Stimulated activated CD8-positive, alpha-beta memory T cell treated with anti-CD3 and anti-CD28 coated beads, Interleukin-15, amount 100 ng/mL, for 24 hours (primary cell): ENCODE measurements at places on chromosomes 2 and 18.

DNA sequence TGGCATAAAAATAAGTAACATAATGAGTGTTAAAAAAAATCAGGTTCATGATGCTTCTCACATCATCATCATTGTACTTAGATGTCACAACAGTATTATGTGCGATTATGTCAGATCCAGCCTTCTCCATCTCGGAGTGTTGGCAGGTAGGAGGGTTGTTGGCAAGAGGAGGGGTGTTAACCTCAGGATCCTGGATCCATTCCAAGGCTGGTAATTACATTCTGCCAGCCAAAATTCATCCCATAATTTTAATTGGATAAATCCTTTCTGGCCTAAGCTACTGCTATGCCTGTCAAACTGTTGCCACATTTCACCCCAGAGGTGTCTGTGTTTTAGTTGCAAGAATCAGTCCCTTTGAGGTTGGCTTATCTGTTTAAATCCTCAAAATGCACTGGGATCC, 891 bp upstream of the FTCDNL1 start:
- DNase-seq = no peak

- DNase-seq = no peak
These were observed 135.9 kb upstream of the EPAS1 start for GRCh38 chr2:46161315-46161714.

- DNase-seq = no peak
These were observed 7.0 kb upstream of the GPD2 start for GRCh38 chr2:156429211-156429610.

- no peak for DNase-seq
These were observed 29.6 kb downstream of the RAMP1 start for GRCh38 chr2:237889016-237889415.

GRCh38 chr2:209499069-209499468, 75.2 kb downstream of the MAP2 start:
- no peak for DNase-seq

GRCh38 chr2:68465081-68465916, 1.8 kb downstream of the FBXO48 start:
- DNase-seq = no peak

GRCh38 chr2:11712866-11713265, 33.6 kb upstream of the LPIN1 start:
- DNase-seq = no peak

GRCh38 chr18:77677536-77677935, 427.9 kb downstream of the GALR1 start:
- DNase-seq = no peak

- no peak for DNase-seq
These were observed 228.6 kb upstream of the ID2 start for GRCh38 chr2:8452979-8453903.

- DNase-seq = no peak
These were observed 100.5 kb downstream of the TACR1 start for GRCh38 chr2:75098856-75099255.

- DNase-seq = no peak
These were observed 108.1 kb upstream of the SIX3 start for GRCh38 chr2:44833171-44834069.
